ENCODE measurements at places on chromosomes 2 and 18.
A peak's percentile ranks its signal among the peaks of the same experiment; 100 is the strongest.

- DNase-seq, result no peak
These were observed 905 bp upstream of the IAH1 start for GRCh38 chr2:9473308-9473984.

- peak; percentile 89 for DNase-seq
These were observed 148.7 kb downstream of the CABLES1 start for GRCh38 chr18:23283916-23284430.

DNA sequence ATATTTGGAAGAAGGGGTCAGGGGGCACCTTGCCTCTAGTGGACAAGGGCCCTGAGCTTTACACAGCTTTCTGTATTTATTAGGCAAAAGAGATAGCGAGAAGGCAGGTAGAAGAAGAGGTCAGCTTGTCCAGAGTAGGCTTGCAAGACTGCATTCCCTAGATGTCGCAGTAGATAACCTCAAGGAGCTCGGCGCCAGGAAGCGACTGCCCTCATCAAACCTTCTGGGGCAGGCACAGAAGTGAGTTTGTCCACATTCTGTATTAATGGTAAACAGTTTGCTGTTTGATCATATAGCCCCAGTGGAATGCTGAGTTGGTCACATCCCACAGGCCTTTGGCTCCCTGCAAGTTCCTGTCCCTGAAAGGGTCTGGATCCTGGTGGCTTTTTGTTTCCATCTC is 7.0 kb downstream of the CHCHD5 start:
- DNase-seq, result no peak

- no peak for DNase-seq
These were observed 143.4 kb downstream of the TRIM43 start for GRCh38 chr2:95734976-95735890.

GRCh38 chr2:33123216-33123615 is 176.5 kb downstream of the LTBP1 start:
- peak; percentile 21 for DNase-seq

DNA sequence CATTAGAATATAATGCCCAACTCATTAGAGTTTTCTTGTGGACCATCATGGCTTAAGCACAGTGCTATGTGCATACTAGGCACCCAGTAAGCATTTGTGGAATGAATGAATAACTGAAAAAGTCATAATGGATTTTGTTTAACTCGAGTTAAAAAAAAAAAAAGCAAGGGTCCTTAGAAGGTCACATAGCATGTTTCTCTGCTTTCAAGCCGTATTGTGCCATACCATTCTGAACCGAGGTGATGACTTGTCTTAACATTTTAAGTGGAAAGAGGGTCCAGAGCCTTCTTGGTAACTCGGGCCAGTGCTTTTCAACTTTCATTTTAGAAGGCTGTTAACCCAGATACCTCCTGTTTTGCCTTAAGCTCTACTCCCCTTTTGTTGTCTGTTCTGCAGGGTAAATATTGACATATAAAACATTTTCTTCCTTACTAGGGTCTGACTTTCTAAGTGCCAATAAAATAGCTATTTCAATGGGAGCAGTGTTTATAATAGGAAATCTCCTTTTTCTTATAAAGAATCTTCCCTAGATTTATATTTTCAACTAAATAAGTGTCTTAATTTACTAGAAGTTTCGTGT is 787 bp upstream of the ADGRF3 start:
- peak; percentile 45 for DNase-seq

DNA sequence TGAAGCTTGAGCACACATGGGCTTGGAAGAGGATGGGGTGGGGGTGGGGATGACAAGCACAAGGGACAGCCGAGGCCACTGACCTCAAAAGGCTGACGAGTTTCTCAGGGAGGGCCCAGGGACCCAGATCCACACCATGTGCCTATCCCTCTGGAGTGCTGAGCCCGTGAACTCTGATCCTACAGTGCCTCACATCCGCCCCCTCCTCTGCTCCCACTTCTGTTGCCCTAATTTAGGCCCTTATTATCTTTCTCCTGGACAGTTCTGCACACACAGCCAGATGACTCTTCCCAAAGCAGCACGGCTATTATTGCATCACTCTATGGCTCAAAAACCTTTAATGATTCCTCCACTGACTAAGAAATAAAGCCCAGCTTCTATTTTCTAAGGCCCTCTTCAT is 24.8 kb downstream of the CYRIA start:
- no peak for DNase-seq

GRCh38 chr2:47029737-47030524 is 114.3 kb upstream of the MCFD2 start:
- DNase-seq, result peak; percentile 77

- DNase-seq, result no peak
These were observed 48.8 kb upstream of the IHH start for GRCh38 chr2:219109471-219109870.

GRCh38 chr2:20579866-20580265 is 71.0 kb downstream of the HS1BP3 start:
- DNase-seq, result no peak

GRCh38 chr18:70284976-70285620 is 3.7 kb upstream of the SOCS6 start:
- DNase-seq, result no peak

GRCh38 chr2:111157071-111157661 is 36.5 kb downstream of the BCL2L11 start:
- no peak for DNase-seq

DNA sequence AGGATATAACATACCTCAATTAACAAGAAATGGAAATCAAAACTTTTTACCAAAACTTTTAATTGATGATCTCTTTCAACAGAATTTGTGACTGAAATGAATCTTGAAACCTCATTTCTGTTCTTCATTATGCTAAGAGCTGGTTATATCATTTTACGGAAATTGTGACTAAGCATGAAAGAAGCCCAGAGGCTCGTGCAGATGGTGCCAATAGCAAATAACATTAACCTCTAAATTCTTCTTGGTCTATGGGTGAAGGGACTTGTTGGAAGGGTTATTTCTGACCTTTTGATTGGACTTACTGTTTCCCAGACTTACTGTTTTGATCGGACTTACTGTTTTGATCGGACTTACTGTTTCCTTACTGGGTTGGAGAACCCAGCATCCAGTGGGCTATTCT is 435.6 kb downstream of the TDRD15 start:
- no peak for DNase-seq

- no peak for DNase-seq
These were observed 12.7 kb upstream of the KCNJ13 start for GRCh38 chr2:232789082-232789481.

DNA sequence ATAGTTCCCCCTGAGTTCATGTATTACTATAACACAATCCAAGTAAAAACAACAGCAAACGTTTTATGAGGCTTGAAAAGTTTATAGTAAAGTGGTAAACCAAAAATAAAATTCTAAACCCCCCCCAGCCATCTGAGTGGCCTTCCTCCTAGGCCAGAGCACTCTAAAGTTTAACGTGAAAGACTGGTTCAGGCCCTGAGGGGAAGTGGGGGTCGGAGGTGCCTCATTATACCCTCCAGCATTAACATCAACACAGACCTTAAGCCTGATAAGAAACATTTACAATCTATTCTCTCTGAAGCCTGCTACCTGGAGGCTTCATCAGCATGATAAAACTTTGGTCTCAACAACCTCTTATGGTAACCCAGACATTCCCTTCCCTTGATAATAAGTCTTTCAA is 29.0 kb upstream of the CNGA3 start:
- no peak for DNase-seq

DNA sequence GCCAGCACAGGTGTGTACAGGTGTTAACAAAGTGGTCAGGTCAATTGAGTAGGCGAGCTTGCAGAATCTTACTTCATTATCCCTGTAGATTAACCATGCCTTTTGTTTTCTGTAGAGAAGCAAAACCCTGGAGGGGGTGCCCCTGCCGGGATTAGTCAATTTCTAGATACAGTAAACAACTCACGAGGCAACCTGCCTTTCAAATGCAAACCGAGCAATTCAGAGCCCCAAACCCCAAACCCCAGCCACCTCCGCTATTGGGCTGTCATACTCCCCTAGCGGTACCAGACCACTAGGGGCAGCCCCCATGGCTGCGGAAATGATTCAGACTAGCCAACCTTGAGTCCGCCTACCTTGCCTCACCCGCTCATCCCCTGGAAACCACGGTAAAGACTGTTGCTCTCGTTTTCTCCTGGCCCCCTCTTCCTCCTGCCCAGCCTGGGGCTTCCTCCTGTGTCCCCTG is 61.4 kb upstream of the KIF5C start:
- no peak for DNase-seq

DNA sequence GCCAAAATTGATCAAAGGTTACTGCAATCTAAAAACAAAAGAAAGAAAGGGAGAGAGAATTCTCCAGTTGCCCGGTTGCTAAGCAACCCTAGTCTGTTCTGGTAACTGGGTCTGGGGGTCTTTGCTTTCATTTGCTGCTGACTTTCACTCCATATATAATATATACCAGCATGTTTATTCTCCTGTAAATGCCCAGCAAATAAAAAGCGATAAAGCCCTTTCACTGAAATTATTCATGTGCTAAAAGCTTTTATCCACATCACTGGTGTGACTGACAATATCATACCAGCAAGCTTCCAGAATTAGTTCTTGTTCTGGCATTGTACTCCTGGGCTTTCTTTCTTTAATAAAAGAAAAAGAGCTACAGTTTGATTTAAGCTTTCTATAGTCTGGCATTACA is 75.5 kb upstream of the ST8SIA3 start:
- no peak for DNase-seq

- DNase-seq, result no peak
These were observed 183.6 kb upstream of the MGAT5 start for GRCh38 chr2:134070281-134070741.

DNA sequence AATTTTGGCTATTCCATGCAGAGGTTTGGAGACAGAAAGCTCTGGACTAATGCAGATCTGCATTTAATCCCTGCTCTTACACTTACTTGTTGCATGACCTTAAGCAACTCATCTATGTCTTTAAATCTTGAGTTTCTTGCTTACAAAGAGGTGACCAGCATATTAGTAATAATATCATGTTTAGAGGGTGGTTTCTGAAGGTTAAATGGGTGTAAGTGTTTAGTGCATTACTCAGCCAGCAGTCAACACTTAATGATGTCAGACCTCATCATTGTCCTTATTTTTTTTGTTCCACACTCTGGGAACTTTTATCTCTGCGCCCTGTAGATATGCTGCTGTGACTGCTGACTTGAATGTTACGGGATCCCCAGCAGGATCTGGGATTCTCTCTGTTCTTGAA is 1.7 kb downstream of the IL1RL1 start:
- peak; percentile 41 for DNase-seq

GRCh38 chr2:10028407-10028987 is 14.9 kb upstream of the KLF11 start:
- no peak for DNase-seq

DNA sequence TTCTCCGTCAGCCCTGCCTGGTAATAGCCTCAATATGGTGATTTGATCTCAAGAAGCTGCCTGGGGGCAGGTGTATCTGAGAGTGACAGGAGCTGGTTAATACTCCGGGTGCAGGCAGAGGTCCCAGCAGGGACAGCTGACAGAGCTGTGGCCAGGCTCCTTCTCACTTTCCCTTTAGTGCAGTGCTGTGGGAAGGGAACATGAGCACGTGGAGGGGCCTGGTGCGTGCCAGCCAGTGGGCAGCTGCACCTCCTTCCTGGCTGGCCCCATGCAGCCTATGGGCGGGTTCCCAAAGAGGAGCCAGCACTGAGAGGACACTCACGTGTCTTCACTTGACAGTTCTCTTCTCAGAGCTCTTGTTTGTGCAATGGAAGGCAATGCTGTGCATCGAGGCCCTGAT is 9.1 kb downstream of the CNNM4 start:
- no peak for DNase-seq

- DNase-seq, result no peak
These were observed 93.6 kb downstream of the FTCDNL1 start for GRCh38 chr2:199757233-199757870.

DNA sequence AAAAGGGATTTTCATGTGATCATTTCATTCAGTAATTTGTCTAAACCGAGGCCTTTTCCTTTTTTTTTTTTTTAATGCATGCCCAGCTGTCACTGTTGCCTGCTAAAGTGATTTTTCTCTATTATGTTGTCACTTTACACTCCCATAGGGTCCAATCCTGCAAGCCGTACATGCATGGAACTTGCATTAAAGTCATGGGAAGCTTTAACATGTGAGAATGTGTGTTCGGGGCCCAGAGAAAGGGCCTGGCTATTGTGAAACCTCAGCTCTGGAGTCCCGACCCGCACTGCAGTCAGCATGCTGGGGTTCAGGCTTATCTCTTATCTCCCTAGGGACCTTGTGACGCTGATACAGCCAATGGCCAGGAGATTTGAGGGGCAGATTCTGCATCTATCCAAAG is 474.6 kb downstream of the SLC4A3 start:
- DNase-seq, result no peak

DNA sequence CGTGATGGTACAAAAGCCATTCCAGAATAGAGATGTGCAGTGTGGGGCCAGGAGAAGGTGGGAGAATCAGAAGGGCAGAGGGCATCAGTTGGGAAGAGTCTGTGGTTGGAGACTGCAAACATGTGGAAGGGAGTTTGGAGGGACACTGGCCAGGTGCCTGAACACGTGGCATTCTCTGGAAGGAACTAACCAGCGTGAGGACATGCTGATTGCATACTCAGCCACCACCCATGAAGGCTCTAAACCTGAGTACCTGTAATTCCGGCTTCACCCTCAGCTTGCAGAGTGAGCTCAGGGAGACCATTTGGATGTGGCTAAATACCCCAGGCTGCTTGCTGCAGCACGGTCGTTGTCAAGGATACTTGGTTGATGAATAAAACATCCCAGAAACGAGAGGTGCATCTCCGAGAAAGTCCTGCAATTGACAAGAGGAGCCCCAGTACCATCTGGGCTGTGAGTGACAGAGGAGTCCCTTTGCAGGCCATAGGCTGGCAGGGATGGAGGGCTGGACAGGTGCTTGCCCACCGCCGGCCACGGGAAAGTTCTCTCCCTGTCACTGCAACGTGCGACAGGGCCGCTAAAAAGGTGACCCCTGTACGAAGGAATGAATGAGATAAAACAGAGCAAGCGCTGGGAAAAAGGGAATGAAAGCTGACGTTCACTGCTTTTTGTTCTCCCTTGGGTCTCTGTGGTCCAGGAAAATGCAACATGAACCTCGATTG is 5.0 kb downstream of the ACKR3 start:
- DNase-seq, result no peak

DNA sequence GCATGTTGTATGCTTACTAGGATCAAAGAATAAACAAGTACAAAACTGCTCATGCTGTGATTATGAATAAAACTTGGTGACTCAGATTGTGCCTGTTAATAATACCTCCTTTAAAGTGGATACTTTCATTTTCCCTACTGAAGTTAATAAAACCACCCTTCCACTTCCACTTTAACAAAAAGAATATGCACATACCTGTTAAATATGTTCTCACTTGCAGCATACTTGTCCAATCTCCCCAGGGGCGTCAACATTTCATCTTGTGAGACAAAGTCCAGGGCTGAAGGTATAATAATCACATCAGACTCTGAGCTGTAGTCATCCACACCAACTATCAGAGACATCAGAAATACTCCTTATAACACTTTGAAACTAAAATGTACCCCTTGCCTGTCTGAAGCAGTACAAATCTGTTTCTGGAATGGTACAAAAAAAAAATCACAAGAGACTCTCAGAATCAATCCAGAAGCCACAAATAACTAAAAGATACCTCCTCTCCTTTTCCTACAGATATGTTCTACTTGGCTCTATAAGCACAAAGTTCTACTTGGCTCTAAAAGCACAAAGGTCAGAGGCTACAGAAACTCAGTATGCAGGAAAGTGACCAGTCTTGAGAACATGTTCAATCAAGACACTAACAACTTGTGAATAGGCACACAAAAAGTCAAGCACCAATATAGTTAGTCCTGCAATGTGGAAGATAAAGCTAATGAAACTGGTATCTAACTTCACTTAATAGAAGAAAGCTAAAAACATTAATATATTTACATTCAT is 19.3 kb downstream of the PPP4R1 start:
- peak; percentile 47 for DNase-seq

GRCh38 chr2:151097895-151098294 is 163.8 kb downstream of the RBM43 start:
- DNase-seq, result no peak

GRCh38 chr2:159088906-159089305 is 120.5 kb downstream of the TANC1 start:
- DNase-seq, result no peak
